BE2C (cell line): ENCODE measurements at places on chromosomes 3 and 15.

GRCh38 chr3:141840737-141841544 is 35.5 kb upstream of the ATP1B3 start:
- no peak for DNase-seq

DNA sequence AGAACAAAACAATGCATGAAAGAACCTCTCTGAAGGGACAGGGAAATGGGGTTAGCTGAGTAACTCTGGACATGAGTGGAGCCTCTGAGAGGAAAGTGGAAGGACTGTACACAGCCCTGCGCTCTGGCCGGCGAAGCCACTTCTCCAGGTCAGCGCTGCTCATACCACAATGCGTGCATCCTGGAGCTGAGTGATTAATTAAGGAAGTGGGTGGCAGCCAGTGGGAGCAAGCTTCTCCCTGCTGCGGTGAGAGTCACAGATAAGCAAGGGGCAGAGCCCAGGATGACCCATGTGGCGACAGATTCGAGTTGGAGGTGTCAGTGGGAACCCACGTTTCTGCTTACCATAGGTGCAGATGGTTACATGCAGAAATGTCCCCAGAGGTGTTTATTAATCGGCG is 48.0 kb downstream of the KLF15 start:
- no peak for DNase-seq

DNA sequence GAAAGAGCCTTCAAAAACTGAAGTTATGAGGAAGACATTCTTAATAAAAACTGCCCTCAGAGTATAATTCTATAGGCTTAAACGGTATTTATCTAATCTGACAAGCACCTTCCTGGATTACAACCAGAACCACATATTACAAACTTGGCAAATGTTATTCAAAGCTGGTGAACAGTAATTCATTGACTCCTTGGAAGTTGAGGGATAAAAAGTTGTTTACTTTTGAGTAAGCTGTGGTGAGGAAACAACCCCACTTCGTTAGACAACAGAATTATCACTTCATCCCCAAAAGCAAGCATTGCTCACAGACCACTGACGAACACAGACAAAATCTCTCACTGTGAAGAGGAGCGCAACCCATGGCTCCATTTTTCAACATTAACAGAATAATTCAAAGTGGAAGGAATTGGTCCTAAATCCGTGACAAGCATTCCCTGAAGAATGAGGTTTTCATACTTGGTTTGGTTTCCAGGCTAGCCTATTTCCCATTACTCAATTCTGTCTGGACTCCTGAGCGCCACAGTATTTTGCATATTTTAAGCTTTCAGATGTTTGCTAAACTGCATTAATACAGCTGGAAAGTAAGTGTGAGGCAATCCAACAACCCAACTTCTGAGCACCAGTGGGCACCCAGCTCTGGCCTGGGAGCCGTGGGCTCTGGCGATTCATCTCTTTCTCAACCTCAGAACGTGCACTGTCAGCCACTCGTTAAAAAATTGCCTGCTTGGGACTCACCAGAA is 32.7 kb downstream of the LRIG1 start:
- no peak for DNase-seq

- DNase-seq: no peak
Measured at GRCh38 chr3:196920733-196921132, 21.6 kb downstream of the NCBP2 start.

DNA sequence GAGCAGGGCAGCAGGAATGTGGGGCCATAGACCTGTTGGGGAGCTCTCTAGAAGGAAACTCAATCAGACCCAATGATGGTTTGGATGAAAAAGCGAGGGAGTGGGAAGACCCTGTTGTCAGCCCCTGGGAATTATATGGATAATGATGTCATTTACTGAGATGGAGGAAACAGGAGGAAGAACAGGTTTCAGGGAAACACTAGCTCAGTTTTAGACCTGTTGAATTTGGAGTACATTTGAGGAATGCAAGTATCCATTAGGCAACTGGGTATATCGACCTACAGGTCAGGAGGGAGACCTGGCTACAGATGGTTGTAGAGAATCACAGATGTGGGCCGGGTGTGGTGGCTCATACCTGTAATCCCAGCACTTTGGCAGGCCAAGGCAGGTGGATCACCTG is 266.9 kb upstream of the NR2E3 start:
- DNase-seq: no peak

DNA sequence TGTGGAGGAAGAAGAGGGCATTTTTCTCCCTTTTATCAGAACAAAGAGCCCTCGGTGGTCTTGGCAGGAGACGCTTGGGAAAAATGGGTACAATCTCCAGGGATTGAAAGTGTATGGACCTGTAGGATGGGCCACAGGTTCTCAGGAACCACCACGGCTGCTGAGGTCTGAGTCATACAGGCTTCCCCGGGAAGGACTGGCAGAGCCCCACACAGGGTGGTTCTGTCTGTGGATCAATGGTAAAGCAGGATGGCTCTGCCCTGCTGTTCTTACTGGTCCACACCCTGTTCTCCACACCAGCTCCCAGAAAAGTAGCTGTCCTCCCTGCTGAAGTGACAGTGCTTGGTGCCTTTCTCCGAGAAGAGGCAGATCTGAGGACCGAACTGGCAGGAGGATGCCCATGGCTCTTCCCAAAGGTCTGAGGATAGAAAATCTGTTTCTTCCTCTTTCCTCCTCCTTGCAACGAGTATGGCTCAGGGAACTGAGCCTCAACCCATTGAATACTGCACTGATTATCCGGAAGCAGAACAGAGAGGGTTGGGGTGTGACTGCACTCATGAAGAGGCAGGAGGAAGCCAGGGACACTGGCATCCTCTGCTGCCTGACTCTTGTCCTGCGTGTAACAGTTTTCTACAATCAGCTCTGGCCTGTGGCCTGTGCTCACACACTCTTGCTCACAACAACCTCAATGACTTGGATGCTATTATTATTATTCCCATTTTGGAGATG is 39.0 kb downstream of the KIF9 start:
- DNase-seq: no peak

DNA sequence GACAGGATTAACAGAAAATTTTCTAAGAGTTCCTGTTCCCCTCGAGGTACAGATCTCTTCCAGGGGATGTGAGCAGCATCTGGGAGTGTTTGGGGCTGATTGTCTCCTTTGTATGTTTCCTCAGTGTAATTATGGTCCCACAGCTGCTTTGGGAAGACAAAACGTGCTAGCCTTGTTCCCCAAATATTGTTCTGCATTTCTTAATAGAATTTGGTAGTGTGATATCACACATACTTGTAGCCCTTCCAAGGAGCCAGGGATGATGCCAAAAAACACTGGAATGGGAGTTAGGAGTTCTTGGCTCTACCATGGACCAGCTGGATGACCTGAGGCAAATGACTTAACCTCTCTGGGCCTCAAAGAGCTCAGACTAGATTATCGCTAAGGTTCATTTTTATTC is 19.0 kb upstream of the AGBL1 start:
- no peak for DNase-seq

- no peak for DNase-seq
Measured at GRCh38 chr3:15065550-15066007, 464 bp upstream of the MRPS25 start.

DNA sequence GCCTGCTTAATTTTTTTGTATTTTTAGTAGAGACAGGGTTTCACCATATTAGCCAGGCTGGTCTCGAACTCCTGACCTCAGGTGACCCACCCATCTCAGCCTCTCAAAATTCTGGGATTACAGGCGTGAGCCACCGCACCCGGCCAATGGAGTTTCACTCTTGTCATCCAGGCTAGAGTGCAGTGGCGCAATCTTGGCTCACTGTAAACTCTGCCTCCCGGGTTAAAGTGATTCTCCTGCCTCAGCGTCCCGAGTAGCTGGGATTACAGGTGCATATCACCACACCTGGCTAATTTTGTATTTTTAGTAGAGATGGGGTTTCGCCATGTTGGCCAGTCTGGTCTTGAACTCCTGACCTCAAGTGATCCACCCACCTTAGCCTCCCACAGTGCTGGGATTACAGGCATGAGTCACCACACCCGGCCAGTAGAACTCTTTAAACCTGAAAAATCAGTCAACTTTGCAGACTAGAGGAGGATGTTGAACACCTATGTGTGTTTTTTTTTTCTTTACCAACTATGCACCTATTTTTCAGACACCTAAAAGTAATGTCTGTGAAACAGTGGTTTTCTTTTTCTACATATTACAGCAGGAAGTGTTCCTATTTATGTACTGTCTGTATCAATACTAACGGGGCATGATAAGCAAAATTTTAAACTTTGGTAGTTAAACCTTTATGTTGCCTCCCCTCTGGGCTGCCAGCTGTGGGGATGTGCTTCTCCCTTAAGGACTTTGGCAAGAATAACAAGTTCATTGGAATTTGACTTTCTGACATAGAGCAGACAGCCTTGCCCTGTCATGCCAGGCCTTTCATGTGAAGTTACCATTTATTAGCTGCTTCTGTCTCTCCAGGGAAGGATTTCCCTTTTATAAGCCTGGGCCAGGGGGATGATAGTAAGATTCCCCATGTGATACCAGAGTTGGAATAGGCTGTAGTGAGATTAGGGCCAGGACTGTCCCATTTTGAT is 8.1 kb downstream of the ARIH2 start:
- no peak for DNase-seq

DNA sequence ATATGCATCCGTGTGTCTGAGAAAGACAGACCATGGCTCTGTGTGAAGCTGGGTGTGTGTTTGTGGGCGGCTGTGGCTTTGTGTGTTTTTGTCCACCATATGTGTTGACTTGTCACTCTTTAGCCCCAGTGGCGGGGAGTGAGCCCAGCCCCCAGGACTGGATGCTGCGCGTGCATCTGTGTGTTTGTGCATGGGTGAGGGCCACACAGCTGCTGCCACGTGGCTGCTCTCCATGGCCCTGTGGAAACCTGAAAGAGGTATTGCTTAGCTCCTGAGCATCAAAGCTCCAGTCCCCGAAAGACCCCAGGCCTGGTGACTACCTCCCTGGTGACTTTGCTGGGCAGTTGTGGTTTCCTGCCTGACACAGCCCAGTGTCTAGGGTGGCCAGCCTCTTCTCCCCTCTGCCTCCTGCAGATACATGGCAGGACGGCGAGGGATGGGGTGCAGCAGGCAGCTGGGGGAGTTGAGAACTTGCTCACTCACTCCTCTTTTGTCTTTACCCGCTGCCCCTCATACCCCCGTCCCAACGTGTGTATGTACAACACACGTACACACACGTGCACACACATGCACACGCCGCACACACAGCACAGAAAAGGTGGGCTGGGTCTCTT is 6.5 kb downstream of the EPHB3 start:
- DNase-seq: no peak

DNA sequence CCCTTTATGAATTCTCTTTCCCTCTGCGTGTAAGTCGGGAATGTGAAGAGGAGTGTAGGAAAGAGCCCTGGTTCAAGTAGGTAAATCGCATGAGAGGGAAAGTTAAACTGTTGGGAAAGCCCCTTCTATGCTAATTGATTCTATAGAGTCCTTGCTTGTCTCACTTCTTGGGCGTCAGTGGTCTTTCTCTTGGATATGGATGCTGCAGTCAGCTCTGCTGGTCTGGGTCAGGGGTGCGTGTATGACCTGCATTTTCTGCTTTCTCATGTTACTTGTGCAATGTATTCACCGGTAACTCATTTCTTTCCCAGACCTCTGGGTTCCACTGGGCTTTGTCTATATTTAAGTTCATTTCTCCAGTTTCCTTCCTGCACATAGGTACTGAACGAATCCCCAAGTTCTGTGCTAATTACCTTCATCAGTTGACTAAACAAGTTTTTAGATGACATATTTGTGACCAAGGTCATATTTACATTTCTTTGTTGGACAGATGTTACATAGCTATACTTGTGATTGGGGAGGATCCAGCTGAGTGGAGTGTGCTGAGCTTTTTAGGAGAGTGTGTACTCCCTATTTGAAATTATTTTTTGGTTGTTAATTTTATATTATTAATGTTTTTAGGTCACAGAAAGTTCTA is 1.4 kb downstream of the SETD5 start:
- no peak for DNase-seq

DNA sequence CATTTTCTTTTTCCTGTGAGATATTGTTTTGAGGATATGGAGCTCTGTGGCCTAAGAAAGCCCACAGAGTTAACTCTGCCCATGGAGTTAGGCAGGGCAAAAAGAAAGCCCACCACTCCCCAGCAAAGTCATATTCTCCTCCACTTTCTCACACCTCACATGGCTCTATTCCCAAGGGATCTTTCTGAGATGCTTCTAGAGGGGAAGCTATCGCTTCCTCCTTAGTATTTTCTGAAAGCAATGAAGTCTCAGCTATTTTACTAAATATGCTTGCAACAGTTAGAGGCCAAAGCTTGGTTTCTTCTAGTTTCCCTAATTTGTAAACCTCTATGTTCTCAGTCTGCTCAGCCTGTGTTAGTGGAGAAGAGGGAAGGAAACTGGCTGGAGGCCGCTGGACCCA is 80.3 kb upstream of the EOMES start:
- DNase-seq: no peak

DNA sequence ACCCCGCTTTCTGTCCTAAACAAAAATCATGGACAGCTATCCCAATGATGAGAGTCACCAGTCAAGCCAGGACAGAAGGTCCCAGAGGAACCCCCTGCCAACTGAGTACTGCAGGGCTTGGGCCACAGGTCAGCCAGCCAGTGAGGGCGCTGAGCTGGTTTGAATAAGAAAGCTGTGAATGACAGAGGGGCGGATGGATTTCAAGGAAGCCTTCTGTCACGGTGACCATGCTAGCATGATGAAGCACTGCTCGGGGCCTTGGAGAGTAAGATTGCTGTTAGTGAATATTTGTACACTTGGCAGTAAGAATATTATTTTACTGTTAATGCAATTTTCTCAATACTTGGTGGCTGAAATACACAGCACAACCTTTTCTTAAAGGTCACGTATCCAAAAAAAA is 734.0 kb upstream of the NR2F2 start:
- DNase-seq: no peak

DNA sequence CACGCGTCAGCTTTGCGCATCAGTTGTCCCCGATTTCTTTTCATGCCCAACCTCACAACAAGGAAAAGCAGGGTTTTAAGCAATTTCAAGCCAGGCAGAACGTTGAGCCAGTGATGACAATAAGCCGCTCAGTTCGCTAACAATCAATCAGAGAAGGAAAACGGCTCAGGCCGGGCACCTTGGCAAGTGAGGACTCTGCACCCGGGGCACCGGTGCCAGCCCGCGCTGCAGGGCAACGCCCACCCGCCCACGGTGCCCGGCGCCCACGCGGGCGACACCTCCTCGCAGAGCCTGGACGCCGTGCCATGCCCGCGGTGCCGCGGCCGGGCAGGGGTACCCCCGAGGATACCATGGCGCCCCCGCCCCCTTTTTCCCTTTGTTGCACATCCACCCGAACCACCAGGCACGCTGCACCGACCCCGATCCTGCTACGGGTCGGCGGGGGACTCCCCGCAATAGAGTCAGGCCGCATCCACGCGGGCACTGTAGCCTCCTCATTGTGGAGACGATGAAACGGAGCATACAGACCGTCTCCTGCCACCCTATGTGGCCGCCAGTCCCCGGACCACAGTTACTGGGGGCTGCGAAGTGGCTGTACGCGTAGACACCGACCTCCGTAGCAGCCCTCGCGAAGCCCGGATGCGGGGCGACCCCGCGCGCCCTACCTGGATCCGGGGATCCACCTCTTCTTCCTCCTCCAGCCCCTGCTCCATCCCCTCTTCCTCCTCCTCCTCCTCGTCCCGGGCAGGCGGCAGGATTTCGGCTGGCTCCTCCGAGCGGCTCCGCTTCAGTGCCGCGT is 581 bp downstream of the SH3BP5 start:
- DNase-seq: peak; percentile 13
